ENCODE measurements at places on chromosomes 7 and 10.
A peak's percentile ranks its signal among the peaks of the same experiment; 100 is the strongest.

DNA sequence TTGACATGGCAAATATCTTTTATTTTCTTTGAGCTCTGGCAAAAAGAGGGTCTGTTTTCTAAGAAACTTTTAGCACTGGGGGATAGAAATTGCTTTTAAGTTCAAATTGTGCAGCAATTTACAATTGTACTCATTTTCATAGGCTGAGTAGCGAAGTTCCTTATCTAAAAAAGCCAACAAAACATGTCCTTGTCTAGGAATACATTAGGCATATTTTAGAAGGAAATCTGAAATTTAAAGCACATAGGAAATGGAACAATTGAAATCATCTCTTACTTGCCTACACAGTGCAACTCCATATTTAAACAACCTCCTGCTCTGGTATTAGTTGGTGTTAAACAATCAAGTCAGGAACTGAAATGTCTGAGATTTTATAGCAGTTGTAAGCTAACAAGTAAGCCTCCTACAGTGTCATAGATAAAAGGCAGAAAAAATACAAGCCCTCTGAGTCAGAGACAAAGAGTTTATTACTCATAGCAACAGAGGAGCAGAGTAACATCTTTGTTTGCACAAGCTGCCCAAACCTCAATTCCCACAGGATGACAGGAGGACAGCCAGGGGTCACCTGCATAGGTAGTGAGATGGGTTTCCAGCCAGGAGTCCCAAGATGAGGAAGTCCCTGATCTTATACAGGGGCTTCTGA lies 280.2 kb upstream of the HGF start:
- no peak for DNase-seq

- no peak for DNase-seq
Measured at GRCh38 chr7:140624392-140625191, 16.0 kb downstream of the DENND2A start.

DNA sequence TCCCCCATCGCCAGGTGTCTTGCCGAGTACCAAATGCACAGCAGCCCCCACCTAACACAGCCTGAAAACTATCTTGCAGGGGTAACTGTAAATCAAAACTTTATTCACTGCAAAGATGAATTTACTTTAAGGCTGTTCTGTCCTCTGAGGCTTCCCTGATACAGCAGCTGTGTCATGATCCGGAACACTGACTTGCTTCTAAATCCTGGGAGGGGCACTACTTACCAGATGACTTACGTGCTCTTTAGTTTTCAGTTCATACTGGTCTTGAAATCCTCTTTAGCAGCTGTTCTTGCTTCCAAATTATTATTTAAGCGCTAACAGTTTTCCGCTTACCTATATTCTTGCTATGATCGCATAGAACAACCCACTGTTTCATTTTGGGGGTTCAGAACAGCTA lies 4.9 kb downstream of the DYNC1I1 start:
- no peak for DNase-seq

- DNase-seq = peak; percentile 35
Measured at GRCh38 chr10:132942101-132943057, at the start of gene CFAP46. CFAP46 (minus strand) TSS chr10:132942570; CDS start chr10:132942484, 86 bp downstream.

DNA sequence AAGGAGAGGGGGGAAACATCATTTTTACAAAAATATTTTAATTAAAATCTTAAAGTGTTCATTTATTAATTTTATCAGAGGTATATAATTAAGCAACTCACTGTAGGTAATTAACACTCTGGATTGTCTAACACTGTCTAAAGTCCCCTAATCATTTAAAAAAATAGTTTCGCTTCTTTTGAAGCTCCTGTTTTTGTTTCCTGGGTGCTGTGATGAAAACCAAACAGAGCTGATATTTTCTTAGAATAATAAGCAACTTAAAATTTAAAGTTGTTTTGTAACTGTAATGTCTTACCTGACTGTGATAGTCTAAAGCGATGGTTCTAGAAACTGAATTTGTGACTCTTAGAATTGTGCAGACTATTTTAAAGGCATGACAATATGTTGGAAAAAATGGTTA lies 961.0 kb downstream of the GATA3 start:
- no peak for DNase-seq

DNA sequence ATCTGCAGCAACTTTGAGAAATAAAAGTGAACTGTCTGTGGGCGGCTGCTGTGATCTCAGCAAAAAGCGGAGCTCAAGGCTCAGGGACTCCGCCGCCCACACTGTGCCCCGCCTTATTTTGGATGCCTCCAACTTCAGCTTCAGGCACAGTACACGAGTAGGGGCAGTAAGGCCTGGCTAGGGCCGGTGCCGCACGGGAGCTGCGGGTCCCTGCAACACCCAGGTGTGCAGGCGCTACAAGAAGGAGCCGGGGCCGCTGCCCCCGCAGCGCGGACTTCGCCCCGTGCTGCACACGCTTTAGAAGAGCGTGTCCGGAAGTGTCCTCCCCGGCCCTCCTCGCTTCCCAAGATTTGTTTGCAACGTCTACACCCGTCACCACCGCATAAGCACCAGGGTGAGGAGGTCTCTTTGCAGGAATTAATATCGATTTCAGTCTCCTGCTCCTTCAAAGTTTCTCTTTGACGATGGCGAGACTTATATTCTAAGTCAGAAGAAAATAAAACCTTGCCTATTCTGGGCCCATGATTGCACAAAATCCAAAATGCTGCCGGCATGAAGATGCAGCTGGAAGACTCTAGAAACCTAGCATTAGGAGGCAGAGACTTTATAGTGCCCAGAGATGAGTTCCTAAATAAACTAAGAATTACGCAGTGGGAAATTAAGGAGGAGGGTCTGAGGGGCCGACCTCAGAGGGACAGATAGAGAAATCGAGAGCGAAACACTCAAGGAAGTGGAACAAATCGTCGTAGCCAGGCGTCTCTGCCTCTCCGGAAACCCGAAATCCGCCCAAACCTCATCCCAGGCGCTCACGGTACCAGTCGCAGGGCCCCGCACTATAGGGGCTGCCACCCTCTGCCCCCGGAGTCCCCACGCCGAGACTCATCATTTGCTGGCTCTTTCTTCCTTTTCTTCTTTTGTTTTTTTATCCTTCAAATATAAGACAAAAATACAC lies 6.4 kb downstream of the VAX1 start:
- no peak for DNase-seq

DNA sequence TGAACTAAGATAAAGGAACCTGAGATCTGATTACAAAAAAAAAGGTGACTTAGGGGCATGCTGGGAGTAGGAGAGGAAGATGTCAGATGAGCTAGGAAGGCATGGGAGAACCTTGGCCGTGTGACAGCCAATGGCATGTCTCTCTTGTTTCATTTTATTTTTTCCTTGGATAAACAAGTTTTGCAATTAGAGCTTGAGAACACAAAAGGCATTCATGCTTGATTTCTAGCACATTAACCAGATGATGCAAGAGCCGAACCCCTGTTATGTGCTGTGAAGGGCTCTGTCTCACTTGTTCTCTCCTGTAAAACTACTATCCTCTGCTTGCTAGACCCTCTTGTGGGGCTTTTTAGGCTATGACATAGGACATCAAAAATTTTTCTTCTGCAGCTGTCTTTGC lies 134.3 kb upstream of the ASAH2 start:
- DNase-seq = no peak

DNA sequence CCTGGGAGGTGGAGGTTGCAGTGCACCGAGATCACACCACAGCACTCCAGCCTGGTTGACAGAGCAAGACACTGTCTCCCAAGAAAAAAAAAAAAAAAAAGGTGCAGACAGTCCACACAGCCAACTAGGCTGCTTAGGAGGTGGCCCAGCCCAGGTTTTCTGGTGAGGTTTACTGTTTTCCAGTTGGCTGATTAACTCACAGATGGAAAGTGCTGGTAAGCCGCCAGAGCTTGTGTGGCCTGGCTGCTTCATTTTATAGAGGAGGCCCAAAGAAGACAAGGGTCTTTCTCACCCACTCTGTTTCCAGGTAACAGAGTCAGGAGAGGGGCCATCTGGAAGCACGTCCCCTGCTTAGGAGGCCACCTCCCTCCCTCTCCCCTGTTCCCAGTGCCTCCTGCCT lies 6.2 kb downstream of the RHBDD2 start:
- no peak for DNase-seq
